ENCODE measurements at places on chromosomes 5 and 9.

DNA sequence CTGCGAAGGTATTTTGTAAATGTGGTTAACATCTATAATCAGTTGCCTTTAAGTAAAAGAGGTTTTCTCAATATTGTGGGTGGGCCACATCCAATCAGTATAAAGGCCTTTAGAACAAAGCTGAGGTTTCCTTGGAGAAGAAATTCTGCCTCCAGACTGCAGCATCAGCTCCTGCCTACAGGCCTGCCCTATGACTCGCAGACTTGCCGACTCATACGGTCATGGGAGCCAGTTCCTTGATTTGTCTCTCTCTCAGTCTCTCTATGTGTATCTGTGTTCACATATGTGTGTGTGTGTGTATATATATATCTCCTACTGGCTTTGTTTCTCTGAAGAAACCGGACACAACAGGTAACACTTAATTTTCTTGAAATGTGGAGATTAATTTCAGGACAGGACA is 45.3 kb downstream of the SLC36A1 start:
- DNase-seq: no peak

DNA sequence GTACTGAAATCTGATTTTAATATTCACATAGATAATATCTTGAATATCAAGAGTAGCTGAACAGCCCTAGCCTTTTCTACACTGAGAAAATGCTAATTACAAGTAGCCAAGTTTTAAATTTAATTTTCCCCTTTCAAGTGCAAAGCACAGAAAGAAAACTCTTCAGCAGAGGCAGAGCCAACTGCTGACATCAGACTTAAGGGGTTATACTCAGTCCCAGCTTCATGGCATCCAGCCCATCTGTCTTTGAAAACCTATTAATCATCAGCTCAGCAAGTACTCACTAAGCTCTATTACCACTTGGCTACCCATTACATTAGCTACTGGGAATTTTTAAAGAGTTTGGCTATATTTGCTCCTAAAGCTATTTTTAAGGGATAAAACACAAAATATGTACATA is 220.5 kb downstream of the SLC12A2 start:
- no peak for DNase-seq

- DNase-seq: peak; percentile 1
Measured at GRCh38 chr9:19409401-19410194, 789 bp downstream of the ACER2 start.

DNA sequence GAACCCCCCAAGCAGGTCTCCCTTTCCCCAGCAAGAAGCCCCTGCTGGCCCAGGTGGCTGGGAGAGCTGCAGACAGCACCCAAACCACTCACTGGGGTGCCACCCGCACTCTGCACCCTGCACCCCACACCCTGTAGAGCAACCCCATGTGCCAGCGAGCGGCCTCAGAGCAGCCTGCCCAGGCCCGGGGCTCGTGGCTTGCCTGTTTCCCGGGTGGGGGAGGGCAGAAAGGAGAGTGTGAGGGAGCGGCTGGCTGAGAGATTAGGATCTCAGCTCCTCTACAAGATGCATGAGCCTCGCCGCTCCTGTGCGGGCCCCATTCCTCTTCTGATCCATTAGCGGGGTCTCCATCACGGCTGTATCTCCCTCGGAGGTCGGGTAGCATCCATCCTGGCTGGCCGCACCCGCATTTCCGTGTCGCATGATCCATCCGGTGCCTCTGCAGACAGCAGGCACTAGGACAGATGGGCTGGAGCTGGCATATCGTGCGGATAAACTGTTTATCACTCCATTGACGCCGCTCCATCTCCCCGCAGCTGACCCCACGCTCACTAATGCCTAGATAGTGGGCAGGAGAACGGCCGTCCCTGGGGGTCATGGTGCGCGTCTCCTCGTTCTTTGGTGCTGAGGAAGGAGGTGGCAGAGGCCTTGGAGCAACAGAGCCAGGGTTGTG is 54.4 kb downstream of the MRPL36 start:
- no peak for DNase-seq

GRCh38 chr5:173501271-173501670 is 115.2 kb downstream of the BOD1 start:
- no peak for DNase-seq

DNA sequence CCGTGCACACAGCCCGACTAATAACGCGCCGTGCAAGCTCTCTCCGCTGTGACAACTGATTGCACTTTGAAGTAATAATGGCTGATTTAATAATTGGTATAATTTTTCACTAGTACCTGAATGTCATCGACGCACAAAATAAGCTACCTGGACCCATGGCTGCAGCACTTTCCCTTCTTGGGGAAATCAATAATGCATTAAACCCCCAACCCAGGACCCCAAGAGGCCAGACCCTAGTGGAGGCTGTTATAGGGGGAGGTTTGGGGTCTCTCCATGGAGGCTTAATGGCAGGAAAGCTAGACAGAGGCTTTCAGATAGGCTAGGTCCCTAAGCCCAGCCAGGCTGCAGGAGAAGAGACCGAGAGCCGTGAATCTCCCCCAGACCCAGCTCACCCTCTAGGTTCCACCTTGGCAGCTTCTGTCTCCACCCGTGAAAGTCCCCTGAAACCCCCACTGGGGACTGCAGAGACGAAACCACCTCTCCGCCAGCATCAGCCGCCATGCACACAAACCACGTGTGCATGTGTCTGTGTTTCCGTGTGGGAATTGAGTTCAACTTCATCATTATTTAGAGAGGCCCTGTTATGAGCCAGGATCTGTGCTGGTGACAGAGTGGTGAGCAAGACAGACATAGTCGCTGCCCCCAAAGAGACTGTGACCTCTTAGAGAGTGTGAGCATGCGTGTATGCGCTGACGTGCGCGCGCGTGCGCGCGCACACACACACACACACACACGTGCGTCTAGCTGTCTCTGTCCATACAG is 168.6 kb upstream of the MVB12B start:
- no peak for DNase-seq

- no peak for DNase-seq
Measured at GRCh38 chr5:139133282-139133681, 64.9 kb downstream of the SIL1 start.

DNA sequence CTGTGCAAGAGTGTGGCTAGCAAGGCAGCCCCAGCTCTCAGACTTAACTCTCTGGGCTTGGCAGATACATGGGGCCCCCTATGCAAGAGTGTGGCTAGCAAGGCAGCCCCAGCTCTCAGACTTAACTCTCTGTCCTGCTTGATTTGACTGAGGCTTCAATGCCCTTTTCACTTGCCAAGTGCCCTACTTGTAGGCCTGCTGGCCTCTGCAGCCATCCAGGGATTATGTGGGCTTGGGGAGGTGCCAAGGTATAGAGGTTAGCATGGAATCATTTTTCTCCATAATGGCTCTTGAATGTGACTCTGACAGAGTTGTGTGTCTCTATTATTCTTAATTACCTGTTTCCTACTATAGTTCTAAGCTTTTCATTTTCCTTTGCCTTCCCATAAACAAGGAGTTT is 115.5 kb upstream of the RUSC2 start:
- DNase-seq: no peak

GRCh38 chr5:129830288-129830687 is 74.0 kb upstream of the CHSY3 start:
- DNase-seq: no peak

GRCh38 chr5:150158170-150158949 is 2.7 kb upstream of the PDGFRB start:
- DNase-seq: no peak

DNA sequence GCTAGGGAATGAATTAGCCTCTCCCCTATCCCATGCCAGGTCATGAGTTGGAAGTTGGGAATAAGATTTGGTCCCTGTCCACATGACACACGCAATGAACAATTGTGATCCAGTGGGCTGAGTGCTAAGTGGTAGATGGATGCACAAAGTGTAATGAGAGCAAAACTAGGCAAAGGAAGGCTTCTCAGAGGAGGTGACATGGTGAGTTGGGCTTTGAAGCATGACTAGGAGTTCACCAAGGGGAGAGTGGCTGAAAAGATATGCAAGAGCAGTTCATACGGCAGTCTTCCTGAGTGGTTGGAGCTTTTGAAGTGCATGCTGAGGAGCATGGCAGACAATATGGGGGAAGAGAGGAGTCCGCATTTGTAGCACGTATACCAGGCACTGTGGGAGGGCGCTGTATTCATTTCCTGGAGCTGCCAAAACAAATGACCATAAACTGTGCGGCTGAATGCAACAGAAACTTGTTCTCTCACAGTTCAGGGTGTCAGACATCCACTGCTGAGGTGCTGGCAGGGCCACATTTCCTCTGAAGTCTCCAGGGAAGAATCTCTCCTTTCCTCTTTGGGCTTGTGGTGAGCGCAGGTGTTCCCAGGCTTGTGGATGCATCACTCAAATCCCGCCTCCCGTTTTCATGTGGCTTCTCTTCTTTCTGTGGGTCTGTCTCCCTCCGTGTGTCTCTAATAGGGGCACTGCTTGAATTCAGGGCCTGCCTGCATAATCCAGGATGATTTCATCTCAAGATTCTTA is 49.5 kb downstream of the NSG2 start:
- no peak for DNase-seq

- DNase-seq: no peak
Measured at GRCh38 chr5:97136475-97136874, 5.9 kb downstream of the LIX1 start.

- no peak for DNase-seq
Measured at GRCh38 chr5:71955723-71956122, 151.6 kb upstream of the MAP1B start.

DNA sequence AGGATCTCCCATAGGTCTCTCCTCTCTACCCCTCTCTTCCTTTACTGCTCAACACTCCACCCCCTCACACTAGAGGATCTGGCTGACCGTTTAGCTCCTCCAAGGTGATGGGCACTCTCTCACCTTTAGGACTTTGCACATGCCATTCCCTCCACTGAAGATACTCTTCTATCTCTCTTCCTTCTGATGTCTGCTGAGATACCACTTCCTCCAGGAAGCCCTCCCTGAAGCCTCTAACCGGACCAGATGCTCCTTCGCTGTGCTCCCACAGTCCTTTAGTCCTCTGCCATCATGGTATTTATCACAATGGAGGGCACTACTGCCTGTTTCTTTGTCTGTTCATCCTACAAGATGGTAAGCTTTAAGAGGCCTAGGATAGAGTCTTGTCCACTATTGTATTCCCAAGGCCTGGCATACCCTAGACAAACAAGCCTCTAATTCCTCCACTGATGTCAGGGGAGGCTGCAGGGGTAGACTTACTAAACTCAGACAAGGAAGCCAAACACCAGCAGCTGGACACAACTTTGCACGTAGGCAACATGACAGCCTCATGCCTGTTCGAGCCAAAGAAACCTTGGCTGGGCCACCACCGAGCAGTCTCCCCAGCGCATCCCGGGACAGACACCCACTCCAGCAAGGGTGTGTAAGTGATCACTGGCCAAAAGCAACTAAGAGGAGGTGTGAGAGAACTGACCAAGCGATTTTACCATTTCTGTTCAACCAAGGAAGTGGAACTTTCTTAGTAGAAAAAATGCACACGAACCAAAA is 20.2 kb downstream of the ORM2 start:
- DNase-seq: no peak

GRCh38 chr9:111730937-111731567 is 63.7 kb downstream of the SHOC1 start:
- no peak for DNase-seq

DNA sequence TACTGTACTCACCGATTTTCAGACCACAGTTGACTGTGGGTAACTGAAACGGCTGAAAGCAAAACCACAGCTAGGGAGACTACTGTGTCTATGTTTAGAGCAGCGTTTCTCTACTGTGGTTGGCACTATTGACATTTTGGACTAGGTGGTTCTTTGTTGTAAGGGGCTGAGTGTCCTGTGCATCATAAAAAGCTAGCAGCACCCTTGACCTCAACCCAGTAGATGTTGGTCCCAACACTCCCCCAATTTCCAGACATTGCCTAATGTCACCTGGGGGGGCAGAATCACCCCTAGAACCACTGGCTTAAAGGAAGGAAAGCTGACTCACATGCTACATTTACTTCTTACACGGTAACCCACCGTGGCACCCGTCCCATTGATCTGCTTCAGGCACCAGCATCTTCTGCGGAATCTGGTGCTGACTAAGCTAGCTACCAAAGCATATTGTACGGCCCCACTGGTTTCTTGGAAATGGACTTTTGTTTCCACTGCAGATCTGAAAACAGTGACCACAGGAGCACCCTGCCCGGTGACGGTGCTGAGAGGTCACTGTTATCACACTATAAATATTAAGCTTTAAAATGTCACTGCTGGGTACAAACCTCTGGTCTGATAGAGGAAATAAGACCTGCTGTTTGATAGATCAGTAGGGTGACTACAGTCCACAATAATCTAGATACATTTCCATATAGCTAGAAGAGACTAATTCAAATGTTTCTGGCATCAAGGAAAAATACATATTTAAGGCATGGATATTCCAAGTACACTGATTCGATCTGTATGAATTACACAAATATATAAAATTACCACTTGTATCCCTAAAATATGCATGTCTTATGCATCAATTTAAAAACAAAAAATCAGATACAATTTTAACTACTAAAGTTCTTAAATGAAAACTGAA is 151.4 kb downstream of the HSD17B3 start:
- peak; percentile 17 for DNase-seq

DNA sequence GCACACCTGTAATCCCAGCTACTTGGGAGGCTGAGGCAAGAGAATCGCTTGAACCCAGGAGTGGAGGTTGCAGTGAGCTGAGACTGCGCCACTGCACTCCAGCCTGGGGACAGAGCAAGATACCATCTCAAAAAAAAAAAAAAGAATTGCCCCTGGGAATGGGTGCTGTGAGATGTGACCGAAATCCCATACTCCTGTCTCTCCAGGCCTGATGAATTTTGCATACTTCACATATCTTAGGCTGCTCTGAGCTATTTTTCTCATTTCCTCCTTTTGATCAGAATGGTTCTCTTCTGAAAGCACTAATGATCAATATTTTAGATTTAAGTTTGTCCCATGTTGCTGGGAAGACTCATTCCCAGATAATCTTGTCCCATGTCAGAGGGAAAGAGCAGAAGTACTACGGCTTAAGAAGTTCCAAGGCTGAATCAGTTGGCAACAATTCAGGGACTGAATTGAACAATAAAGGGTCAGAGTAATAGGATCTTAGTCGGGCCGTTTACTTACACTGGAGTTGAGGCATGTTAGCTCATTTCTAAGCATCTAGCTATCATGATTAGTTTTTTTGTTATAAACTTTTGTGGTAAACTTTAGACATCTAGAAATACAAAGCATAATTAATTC is 44.2 kb upstream of the TENT2 start:
- DNase-seq: no peak

GRCh38 chr9:133401588-133401987 is 16.2 kb downstream of the REXO4 start:
- no peak for DNase-seq

- DNase-seq: no peak
Measured at GRCh38 chr5:122375801-122376200, 63.8 kb downstream of the SNCAIP start.

GRCh38 chr9:22050924-22051323 is 41.8 kb upstream of the CDKN2B start:
- peak; percentile 1 for DNase-seq

DNA sequence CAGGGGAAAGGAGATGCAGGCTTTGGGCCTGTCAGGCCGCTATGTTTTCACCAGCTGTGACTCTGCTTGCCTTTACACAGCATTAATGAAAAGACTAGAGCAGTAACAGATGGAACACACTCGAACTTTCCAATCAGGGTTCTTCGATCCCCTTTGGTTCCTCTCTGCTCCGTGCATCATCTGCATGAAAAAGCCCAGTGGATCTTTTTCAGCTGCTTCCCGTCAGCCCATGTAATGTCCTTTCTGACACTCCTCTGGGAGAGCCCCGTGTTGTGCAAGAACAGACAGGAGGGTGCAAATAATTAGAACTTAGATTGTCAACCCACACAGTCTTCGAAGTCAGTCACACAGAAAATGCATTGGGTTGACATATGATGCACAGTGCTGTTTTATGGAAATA is 448.9 kb upstream of the ZNF462 start:
- DNase-seq: no peak
